ENCODE measurements at places on chromosomes 12 and 14.

GRCh38 chr12:65324551-65324950, 46.1 kb downstream of the MSRB3 start:
- DNase-seq, result no peak

GRCh38 chr12:126262829-126263228, 1197.6 kb downstream of the AACS start:
- no peak for DNase-seq

- DNase-seq, result no peak
Observed at GRCh38 chr12:6866920-6867412, 365 bp upstream of the TPI1 start.

GRCh38 chr12:13405961-13406703, 209.6 kb downstream of the EMP1 start:
- DNase-seq, result no peak

DNA sequence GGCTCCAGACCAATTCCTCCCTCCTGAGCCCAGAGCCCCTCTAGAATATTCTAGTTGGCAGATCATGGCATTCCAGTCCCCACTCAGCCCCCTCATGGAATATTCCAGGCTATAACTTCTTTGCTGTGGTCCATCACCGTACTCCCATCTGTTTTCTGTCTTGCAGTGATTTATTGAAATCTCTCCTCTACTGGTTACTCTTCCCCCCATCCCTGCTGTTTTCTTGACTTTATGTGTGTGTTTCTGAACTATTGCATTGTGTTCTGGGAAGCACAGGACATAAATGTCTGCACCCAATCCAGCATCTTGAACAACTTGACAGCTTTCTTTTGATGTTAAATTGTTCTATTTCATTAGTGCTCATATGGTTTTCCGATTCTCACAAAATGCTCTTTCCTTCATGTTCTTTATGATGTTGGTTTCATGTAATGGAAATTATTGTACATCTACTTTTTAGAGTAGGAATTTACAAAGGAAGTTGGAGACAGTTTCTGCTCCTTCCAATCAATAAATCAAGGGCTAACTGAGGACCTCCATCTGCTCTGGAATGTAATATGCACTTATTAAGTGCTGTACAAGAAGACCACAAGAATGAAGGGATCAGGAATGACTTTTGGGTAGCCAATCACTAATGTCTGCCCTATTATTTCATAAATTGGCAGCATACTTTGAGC, 26.3 kb downstream of the PDE6H start:
- DNase-seq, result no peak

GRCh38 chr12:14949631-14950030, 11.3 kb upstream of the ERP27 start:
- no peak for DNase-seq

DNA sequence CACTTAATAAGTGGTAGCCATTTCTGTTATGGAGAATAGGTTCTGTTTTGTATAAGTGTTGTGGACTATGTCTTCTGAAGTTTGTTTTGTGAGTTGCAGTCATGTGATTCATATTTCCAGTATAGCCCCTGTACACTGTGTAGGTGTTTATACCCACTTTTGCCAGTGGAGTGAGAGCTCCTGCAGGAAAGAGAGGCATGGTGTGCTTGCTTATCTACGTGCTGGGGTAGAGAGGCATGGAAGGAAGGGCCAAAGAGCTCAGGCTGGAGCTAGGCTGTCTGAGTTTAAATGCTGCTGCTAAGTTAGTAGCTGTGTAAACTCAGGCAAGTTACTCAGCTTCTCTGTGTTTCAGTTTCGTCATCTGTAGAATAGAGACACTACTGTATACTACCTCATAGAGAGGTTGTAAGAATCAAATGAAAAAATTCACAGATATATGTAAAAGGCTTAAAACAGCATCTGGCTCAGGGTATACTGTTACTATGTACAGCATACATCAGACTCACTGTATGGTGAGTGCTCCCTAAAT, 88.2 kb upstream of the SLC38A2 start:
- DNase-seq, result no peak

DNA sequence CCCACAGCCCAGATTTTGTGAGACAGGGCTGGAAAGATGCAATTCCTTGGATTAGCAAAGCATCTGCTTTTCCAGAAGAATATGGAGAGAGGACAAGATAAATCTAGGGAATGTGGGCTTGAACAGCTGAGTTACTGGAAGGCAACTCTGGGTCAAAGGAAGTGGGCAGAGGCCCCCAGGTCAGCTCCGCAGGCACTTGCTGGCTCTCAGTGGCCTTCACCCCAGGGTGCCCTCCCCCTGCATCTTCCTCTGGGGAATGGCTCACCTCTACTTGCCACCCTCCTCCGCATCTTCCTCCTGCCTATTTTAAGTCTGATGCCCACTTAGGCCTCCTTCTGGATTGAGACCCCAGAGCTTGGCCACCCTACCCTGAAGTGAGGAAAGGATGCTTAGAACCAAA, 10.5 kb upstream of the PNMA1 start:
- no peak for DNase-seq

- DNase-seq, result no peak
Observed at GRCh38 chr14:78383060-78383459, 212.9 kb downstream of the NRXN3 start.

DNA sequence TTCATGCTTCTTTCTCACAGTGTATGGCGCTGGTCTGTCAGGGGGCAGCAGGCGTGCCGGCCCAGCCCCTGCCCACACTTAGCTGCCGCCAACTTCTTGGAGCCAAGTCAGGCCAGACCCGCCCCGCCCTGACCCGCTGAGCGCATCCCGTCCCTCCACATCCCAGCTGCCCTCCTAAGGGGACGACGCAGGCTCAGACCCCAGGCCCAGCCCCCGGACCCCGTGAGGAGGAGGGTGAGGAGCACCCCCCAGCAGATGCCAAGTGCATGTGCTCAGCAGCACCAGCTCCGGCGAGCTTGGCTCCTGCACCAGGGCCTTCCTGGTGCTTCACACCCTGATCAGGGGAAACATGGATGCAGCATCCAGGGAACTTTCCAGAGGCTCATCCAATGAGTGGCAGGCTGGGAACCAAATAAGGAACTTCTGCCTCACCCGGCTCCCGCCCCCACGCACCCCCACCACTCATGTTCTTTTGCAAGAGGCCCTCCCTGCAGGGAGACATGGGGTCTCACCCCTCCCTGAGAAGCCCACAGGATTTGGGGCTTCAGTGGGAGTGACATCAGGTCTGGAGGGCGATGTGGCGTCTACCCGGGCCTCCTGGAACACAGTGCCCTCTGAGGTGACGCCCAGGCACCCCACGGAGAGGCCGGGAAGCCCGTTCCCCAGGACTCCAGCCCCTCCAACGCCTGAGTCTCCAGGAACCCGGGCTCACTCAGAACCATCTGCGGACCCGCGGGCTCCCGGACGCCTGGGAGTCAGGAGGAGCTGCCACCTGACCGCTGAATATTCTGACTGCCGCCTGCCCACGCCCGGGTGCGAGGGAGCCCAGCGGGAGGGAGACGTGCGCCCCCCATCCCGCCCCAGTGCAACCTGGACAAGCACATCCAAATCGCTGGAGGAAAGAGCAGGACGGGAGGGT, 70.0 kb upstream of the GALNT9 start:
- no peak for DNase-seq

- no peak for DNase-seq
Observed at GRCh38 chr12:129657179-129657578, 246.6 kb downstream of the TMEM132D start.

- no peak for DNase-seq
Observed at GRCh38 chr12:62763861-62764645, 170.9 kb downstream of the PPM1H start.

- no peak for DNase-seq
Observed at GRCh38 chr14:23449314-23449713, 13.9 kb upstream of the MYH7 start.

- DNase-seq, result no peak
Observed at GRCh38 chr12:67006610-67007009, 262.5 kb upstream of the CAND1 start.

DNA sequence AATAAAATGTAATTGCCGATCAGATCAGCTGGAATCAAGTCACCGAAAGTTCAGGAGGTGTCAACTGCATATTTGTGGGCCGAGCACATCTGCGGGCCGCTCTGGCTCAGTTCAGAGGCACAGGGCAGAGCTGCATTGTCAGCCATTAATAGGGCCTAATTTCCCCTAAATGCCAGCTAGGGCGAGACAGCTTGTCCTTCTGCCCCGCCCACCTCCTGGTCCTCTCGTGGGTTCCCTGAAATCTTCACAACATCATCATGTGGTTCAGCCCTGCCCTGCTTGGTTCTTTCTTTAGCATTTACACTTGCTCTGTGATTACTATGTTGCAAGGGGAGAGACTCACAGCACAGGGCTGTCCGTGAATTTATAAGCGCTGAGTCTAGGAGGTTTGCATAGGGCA, 148.9 kb downstream of the CHST11 start:
- DNase-seq, result no peak

GRCh38 chr14:103001651-103002396, 55.5 kb downstream of the CDC42BPB start:
- DNase-seq, result no peak

DNA sequence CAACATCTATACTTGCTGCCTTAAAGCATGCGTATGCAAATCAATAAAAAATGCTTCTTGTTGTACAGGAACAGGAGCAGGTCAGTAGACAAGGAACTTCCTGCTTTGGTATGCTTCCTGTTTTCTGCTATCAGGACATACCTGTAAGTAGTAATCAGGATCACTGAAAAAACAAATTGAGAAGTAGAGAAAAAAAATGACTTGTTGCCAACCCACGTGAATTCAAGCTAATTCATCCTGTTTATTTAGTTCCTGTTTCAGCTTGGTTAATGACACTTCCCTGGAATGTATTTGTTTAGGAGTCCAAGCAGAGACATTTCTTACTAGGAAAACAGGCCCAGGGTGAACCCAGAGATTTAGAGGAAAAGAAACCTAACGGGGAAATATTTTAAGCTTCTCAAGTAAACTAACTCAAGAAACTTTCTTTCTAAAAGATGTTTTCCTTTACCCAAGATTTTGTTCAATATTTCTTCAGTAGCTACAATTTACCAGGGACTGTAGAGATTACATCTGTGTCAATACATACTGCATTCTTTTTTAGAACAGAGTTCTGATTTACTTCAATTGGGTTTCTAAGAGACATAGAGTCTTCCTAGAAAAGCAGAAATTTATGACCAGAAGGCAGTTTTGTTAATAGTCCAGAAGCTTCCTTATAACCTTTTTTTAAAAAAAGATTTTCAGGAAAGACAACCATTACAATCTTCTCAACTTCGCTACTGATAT, 124.2 kb downstream of the PAWR start:
- no peak for DNase-seq

- DNase-seq, result no peak
Observed at GRCh38 chr12:62164036-62164435, 96.2 kb upstream of the USP15 start.

DNA sequence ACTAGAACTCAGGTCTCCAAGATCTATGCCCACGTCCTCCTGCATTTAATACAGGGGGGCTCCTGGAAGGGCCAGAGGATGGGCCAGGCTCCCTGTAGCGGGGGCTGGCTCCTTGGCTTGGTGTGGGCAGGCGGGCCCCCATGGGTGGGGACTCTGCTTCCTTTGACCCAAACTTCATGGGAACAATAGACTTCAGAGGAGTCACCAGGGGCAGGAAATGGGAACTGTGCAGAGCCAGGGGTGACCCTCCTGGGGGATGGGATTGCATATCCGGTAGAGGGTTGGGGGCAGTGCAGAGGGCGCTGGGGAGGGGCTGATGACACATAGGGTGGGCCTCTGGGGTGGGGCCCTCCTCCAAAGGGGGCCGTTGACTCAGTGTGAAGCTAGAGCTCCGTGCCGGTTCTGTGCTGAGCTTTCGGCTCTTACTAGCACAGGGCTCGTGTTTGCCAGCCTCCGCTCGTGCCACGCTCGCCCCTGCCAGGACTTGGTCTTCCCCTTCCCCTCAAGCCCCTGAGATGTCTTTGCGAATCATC, 4.6 kb downstream of the TEAD4 start:
- DNase-seq, result no peak

GRCh38 chr14:104227806-104228205, 89.4 kb downstream of the KIF26A start:
- no peak for DNase-seq

- no peak for DNase-seq
Observed at GRCh38 chr12:115388139-115388538, 704.2 kb upstream of the TBX3 start.
